ENCODE measurements at places on chromosomes 16 and 17. TPM values are rescaled to one million over a fixed set of nuclear protein-coding genes. Genes with fewer than 3 reads are reported as not detected.

Gene DOC2A
- total RNA-seq, result 0.51 TPM

GRCh38 chr16:4293822-4294457 is 21.1 kb upstream of the TFAP4 start:
- peak; percentile 80 for DNase-seq

DNA sequence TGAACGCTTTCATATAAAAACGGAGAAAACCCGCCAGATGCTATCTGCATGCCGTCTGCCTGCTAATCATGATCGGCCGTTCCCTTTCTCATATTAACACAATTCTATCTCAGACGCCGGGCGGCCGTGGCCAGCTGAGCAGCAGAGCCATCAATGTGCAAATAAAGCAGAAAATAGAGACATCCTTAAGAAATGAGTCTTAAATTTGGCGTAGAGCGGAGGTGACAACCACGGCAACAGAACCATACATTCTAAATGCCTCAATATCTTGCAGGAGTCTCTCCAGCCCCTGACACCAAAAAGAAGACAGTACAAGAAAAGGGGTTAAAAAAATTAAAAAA is 2.7 kb upstream of the IRX5 start:
- DNase-seq, result no peak

Gene BAHCC1
- total RNA-seq, result 7.4 TPM

DNA sequence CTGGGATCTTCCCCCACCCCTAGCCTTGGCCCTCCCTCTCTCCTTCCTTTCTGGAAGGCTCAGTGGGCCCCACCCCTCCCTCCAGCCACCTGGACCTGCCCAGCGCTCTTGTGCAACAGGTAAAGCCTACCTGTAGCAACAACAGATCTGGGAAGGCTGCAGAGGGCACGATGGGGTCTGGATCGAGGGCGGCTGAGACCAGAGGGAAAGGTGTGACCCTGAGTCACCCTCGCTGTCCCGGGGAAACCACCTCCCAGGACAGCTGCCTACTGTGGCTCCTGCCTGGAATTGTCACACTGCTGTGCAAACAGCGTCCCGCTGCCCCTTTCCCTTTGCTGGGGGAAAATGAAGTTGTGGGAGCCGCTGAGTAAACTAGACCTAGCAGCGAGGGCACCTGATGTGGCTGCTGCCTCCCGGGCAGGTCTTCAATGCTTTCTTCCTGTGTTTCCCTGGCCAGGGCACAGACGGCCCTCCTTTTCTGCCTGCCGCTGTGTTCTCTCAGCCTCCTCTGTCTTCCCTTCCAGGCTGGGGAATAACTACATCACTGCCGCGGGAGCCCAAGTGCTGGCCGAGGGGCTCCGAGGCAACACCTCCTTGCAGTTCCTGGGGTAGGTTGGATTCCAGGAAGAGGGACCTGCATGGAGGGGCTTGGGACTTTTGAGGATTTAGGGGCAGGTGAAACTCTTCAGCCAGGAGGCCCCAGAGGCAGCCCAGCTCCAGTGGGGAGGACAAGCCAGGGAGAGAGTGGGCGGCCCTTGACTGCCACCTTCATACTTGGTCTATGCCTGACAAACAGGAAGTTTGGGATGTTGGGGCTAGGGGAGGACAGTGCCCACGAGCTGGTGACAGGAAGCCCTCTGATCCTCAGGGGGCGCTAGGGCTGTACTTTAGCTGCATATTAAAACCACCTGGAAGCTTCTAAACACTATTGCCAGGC is 22.2 kb upstream of the CYLD start:
- no peak for DNase-seq

GRCh38 chr17:29084541-29085146 is 41.7 kb downstream of the PIPOX start:
- no peak for DNase-seq

GRCh38 chr17:27341041-27341471 is 47.1 kb downstream of the WSB1 start:
- DNase-seq, result no peak

GRCh38 chr17:83090444-83091256 is 11.2 kb downstream of the METRNL start:
- no peak for DNase-seq

DNA sequence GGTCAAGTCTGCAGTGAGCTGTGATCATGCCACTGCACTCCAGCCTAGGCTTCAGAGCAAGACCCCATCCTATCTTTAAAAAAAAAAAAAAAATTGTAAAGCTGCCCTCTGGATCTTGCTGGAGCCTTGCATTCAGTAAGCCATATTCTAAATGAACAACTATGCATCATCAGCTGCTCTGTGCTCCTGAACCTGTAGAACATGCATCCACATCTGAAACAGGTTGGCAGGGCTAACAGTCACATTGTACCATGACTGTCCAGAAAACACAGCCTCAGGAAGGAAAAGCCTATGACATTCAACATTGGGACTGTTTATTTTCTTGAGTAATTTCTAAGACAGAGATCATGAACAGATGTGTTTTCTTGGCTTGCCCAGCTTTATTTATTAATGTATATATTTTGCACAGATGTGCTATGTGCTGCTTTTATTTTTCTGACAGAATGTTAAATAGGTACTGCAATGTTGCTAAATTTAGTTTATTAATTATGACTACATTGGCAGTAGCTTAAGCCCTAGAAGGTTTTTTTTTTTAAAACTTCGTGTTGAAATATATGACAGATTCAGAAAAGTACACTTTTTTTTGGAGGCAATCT is 19.8 kb downstream of the ACSF2 start:
- DNase-seq, result no peak

Gene TP53TG3D
- not detected for total RNA-seq

Gene OR2C1
- not detected for total RNA-seq

DNA sequence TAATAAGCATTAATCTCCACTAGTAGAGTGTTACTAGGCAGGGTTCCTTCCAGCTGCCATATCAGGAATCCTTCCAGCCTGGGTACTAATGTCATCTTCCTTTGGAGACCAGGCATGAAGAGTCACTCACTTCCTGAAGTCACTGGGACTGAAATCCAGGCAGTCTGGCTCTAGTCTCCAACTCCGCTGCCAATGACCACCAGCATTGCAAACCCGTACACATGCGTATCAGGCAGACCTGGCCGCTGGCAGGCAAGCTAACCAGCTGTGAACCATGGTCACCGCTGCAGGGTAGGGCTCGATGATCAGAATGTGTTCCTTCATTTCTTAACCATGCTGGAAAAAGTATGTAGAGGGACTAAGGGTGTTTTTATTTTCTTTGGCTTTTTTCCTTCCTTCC is 255.5 kb downstream of the CDH13 start:
- DNase-seq, result no peak

- peak; percentile 83 for DNase-seq
Observed at GRCh38 chr17:57874434-57875289, 24.8 kb upstream of the MRPS23 start.

All from psoas muscle (tissue), 8 donors.